ENCODE measurements at places on chromosomes 5 and 9. TPM values are rescaled to one million over a fixed set of nuclear protein-coding genes. Genes with fewer than 3 reads are reported as not detected.

ERAP2 gene
- total RNA-seq, result 11.2 TPM

C1QTNF3 gene
- 1.1 TPM for total RNA-seq

EIF4E1B gene
- not detected for total RNA-seq

CLTA gene
- 172 TPM for total RNA-seq

LRRC70 gene
- 0.74 TPM for total RNA-seq

PCYOX1L gene
- total RNA-seq, result 13.4 TPM

CLIC3 gene
- not detected for total RNA-seq

LTC4S gene
- 2.0 TPM for total RNA-seq

TMEM232 gene
- total RNA-seq, result 2.0 TPM

RNF183 gene
- total RNA-seq, result not detected

PROB1 gene
- total RNA-seq, result 6.5 TPM

TNC gene
- total RNA-seq, result 0.46 TPM

HSPA4 gene
- 166 TPM for total RNA-seq

CCL28 gene
- total RNA-seq, result 3.6 TPM

C1QTNF2 gene
- total RNA-seq, result not detected

DNA sequence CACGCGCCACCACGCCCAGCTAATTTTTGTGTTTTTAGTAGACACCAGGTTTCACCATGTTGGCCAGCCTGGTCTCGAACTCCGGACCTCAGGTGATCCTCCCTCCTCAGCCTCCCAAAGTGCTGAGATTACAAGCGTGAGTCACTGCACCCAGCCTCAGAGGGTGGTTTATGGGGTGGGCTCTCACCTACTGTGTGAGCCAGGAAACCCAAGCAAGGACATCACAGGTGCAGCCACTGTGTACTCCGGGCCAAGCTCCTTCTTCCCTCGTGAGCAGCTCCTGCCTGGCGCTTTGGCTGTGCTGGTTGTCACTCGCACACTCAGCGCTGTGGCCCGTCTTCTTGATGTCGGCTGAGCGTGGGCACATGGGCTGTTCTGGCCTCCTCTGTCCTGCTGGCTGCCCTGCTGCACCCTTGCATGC, 70.1 kb downstream of the WNK2 start:
- DNase-seq, result no peak

GRCh38 chr5:162543437-162543836, 475.9 kb downstream of the GABRG2 start:
- no peak for DNase-seq

GRCh38 chr5:56908942-56909293, 478 bp upstream of the SETD9 start:
- DNase-seq, result no peak

- no peak for DNase-seq
These were observed at the start of gene APBA1 for GRCh38 chr9:69671879-69672595. Gene APBA1, minus strand, starts transcription at chr9:69672371.

GRCh38 chr5:157265714-157266285, at the start of gene CYFIP2:
Gene CYFIP2, plus strand, starts transcription at chr5:157266123. Its CDS starts 19,239 bp downstream, at chr5:157285362.
- no peak for DNase-seq

- DNase-seq, result no peak
These were observed 1.8 kb downstream of the KLF4 start for GRCh38 chr9:107487521-107488374.

DNA sequence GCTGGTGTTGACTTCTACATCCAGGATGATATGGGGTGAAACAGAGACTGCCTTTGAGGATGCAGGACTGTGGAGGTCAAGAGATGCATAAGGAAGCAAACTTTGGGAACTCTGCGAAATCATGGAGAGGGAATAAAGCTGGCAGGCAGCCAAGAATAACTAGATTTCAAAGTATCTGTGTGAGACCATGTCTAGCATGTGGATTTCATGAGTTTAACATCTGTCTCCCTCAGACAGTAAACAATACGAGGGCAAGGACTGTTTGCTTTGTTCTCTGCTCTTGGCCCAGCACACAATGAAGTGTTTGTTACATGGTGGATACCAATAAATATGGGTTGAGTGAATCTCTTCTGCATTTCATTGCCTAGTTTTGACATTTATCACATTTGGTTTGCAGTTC, 71.3 kb downstream of the RASEF start:
- no peak for DNase-seq

GRCh38 chr9:16085167-16085726, 532.4 kb downstream of the CCDC171 start:
- no peak for DNase-seq

GRCh38 chr5:177198738-177199137, 65.2 kb downstream of the NSD1 start:
- DNase-seq, result no peak

DNA sequence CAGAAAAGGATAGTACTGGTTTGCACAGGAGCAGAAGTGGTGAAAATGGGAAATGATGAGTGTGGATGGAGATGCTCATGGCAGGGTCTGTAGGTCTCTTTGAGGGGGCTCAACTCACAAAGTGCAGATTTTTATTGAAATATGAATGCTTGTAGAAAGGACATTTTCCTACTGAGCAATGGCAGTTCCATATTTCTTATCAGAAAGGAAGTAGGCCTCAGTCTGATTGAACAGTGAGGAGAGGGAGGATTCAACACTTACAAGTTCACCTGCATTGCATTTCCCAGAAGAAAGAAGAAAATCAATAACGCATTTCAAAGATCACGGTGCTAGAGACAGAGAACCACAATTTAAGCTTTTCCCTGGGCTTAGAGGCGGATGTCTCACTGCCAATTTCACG, 49.2 kb downstream of the ANXA2R start:
- DNase-seq, result no peak

DNA sequence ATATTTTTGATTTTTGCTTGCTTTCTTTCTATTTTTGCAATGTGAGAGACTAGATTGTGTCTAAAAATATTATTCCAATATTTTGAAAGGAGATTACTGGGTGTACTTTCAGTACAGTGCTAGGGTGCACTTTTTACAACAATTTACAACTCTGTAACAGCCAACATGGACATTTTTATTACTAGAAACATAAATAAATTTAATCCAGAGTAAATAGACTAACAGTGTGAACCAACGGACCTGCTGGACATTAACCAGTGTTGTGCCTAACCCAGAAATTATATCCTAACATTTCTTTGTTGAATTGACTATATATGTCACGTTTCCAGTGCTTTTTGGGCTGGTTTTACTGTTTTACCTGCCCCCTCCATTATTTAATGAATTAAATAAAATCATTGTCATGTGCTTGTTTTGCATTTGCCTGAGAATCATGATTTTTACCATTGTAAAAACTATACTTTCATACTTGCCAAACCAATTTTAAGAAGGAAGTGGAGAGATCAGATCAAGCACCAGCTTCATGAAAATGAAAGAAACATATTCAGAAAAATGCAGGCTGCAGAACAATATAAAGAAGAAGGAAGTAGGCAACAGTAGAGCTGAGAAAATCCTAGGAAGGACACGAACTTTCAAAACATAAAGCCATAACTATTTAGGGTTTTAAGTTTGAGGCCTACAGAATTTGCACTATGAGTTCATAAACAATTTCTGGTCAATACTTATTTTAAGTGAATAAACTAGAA, 400.8 kb upstream of the PIK3R1 start:
- no peak for DNase-seq

DNA sequence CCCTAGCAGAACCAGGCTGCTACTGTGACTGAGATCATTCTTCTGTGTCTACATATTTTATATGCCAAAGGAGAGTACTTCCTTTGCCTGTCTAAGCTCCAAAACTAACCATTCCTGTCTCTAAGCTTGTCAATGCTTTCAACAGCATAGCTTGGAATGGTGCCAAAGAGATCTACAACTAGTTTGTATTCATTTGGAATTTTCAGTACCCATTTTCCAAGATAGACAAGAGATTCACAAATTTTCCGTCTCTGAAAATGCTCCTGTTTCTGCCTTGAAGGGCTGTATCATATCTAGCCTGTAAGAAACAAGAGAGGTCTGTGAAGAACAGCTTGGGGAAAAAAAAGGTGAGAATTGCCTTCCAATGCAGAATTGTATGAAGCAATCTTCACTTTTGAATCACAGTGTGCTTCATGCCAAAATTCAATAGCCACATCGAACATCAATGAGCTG, 334.4 kb upstream of the ACTBL2 start:
- no peak for DNase-seq

DNA sequence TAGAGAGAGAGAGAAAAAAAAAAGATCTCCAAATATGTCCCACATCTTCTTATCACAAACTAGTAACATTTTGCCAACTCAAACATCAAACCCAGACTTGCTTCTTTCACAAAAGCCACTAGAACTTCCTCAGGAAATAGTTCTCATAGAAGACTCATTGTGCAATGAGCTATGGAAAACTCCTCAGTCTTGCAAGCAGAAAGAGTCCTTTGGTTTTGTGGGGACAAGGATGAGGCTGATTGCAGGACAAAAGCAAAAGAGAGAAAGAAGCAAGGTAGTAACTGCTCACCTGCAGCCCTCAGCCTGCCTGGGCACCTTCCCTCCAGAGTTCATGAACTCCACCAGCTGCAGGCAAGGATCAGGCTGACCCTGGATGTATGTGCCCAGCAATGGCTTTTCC, 399.0 kb downstream of the IRX1 start:
- DNase-seq, result no peak

GRCh38 chr9:115517335-115518075, 399.5 kb upstream of the TNC start:
- no peak for DNase-seq

- DNase-seq, result no peak
These were observed 352.6 kb upstream of the PANK3 start for GRCh38 chr5:168931638-168932345.

GRCh38 chr5:149886692-149887470, 57.7 kb downstream of the PDE6A start:
- no peak for DNase-seq

DNA sequence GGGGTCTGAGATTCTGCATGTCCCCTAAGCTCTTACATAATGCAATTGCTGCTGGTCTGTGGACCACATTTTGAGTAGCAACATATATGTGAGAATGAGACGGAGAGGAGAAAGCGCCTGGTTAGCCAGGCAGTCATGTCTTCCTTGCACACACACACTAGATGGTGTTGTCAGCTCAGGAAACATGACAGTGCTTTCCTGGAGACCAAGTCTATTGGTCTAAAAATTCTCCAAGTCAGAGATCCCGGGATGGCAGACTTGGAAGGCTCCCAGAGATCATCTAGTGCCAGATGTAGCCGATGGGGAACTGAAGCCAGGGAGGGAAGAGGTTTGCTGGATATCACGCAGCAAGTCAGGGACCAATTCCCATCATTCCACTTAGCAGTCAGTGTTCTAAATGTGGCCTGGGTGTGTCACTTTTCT, 53.4 kb downstream of the GALNT12 start:
- no peak for DNase-seq

GRCh38 chr9:111873901-111874300, 22.7 kb upstream of the UGCG start:
- DNase-seq, result no peak

GRCh38 chr5:145834917-145835847, at the start of gene PRELID2:
Gene PRELID2, minus strand, starts transcription at chr5:145835342. Its CDS starts 91 bp downstream, at chr5:145835251.
- DNase-seq, result peak; percentile 27

GRCh38 chr9:126198854-126199253, 127.8 kb upstream of the MVB12B start:
- DNase-seq, result no peak

DNA sequence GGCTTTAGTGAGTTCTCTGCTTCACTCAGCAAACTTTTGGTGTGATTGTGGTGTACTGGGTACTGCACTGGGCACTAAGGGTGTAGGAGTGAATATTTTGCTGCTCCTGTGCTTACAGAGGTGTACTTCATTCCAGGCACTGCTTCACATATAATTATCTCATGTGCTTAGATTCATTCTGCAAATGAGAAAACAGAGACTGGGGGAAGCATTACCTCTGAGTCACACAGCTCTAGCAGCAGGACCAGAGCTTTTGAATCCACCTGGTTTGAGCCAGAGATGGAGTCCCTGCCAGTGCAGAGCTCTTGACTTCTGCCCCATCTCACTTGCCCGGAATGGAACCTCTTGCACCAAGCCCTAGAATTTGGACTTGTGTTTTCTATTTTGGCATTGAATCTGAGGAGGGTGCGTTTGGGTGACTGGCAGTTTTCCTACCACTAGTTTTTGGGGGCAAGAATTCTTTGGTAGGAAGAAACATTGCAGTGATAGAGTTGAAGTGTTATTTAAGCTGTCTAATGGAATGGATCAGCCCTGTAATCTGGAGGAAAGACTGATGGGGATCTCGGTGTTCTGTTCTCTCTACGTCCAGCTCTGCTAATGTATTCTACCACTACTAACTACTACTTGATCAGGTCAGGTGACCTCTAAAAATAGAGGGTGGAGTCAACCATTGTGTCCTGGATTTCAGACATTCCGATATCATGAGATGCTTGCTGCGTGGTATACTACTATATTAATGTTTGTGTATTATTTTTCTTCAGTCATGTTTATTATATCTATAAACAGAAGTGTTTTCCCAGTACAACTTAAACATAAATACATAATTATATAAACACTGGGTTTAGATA, 2.5 kb downstream of the ARHGAP26 start:
- DNase-seq, result no peak

GRCh38 chr9:88772575-88772974, 218.7 kb upstream of the S1PR3 start:
- no peak for DNase-seq

GRCh38 chr9:22237497-22238363, 208.9 kb upstream of the DMRTA1 start:
- no peak for DNase-seq

- DNase-seq, result no peak
These were observed 69.6 kb upstream of the TGFBR1 start for GRCh38 chr9:99035313-99035712.

DNA sequence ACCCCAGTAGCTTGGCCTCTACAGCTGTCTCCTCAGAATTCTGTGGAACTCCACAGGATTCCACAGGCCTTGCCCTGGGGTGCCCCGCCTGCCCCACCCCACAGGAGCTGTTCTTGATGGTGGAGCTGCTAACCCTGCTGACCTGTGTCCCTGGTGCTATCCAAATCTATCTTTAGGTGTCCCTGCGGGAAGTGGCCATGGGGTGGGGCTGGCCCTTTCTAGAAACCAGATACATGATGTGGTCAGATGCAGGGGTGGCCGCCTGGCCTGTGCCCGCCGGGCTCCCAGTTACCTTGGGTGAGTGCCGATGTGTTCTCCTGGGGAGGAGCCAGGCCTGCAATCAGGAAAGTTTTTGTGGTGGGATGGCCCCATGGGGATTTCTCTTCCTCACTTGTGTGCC, 34.2 kb downstream of the WNK2 start:
- DNase-seq, result no peak

GRCh38 chr9:26579056-26579455, 313.5 kb downstream of the CAAP1 start:
- DNase-seq, result no peak

- DNase-seq, result no peak
These were observed 18.0 kb downstream of the ORM2 start for GRCh38 chr9:114347675-114348074.

GRCh38 chr5:77881528-77881927, 105.4 kb upstream of the TBCA start:
- no peak for DNase-seq

DNA sequence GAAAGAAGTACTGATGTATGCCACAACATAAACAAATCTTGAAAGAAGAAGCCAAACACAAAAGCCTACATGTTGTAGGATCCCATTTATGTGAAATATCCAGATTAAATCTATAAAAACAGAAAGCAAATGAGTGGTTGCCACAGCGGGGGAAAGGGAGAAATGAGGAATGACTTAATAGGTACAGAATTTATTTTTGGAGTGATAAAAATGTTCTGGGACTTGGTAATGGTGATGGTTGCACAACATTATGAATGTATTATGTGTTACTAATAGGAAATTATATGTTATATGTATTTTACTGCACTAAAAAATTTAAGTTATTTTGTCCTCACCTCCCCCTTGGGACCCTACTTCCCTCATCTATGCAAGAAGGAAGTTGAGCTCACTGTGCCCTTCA, 16.4 kb upstream of the TTC1 start:
- DNase-seq, result no peak

Data from GM12878 (cell line).